ENCODE measurements at places on chromosomes 12 and 14.

DNA sequence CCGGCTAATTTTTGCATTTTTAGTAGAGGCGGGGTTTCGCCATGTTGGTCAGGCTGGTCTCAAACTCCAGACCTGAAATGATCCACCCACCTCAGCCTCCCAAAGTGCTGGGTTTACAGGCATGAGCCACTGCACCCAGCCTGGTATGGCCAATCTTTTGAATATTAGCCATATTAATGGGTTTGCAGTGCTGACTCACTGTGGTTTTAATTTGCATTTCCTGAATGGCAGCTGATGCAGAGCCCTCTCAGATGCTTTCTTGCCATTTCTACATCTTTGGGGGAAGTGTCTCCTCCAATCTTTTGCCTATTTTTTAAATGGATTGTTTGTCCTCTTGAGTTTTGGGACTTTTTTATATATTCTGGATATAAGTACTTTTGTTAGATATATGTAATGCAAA lies 55.5 kb upstream of the NPAS3 start:
- no peak for DNase-seq

DNA sequence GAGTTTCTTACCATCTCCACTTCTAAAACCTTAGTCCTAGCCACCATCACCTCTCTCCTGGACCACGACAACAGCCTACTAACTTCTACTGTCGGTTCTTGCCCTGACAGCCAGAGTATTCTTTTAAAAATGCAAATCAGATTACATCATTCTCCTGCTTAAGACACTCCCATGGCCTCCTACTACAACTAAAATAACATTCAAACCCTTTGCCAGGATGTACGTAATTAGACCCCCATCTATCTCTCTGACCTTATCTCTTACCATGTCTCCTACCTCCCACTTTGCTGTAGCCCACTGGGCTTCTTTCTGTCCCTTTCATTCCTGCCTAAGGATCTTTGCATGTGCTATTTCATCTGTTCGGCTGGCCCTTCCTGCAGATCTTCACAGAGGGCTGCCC lies 27.6 kb downstream of the TRIM9 start:
- no peak for DNase-seq

- no peak for DNase-seq
Observed at GRCh38 chr14:28758253-28758884, 8.2 kb upstream of the FOXG1 start.

DNA sequence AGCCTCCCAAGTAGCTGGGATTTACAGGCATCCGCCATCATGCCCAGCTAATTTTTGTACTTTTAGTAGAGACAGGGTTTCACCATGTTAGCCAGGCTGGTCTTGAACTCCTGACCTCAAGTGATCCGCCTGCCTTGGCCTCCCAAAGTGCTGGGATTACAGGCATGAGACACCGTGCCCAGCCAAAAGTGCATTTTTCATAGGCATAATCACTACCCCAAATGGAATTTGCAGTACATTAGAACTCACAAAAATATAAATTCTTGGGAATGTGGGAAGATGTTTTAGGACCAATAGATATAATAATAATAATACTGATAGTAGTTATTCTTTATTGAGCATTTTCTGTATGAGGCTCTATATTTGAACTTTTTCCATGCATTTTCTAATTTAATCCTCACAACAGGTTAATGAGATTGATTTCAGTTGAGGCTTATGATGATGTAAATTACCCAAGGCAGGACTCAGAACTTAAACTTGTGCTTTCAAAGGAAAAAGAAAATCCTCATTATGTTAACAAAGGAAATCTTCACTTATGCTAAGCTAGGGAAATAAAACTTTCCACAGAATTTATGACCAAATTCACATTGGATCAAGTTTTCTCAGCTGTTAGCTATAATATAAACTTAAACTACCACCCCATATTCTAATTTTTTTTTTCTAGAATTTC lies 121.6 kb downstream of the SRGAP1 start:
- DNase-seq = no peak

- no peak for DNase-seq
Observed at GRCh38 chr14:105042813-105043212, 21.9 kb upstream of the CDCA4 start.

DNA sequence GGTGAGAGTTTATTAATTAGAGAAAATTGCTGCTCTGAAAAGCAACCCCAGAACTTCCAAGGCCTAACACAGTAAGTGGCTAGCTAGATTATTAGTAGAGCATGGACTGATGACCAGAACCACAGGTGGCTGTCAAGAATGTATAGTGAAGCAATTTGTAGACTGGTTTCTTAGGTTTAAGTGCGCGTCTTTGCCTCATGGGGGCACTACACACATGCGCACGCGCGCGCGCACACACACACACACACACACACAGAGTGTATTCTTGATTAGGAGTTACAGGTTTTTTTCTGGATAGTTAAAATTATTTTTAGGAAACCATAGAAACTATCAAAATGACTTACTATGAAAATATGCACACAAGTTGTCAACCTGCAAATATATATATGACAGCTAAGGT lies 66.5 kb downstream of the BHLHE41 start:
- DNase-seq = no peak

DNA sequence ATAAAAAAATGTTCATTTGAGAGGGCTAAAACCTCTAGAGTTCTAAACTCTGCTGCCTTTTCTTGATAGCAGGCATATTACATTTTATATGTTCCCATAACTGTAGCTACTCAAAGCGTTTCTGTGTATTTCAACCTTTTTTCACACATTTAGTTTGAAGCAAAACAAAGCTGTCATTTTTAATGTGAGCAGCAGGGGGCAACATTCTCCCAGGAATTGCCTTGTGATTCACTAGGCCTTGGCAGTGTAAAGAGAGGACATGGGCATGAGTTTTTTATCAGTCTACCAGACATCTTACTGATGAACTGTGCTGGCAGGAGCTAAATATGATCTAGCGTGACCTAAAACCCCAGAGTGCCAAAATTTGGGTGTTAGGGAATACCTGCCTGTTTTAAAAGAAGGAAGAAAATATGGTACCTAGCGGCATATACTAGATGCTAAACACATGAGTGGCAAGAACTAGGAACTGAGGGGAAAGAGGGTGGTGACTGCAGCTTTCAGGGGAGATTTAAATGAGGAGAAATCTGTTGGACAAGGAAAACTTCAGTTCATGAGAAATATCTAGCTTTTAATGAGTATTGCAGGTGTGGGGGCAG lies 65.3 kb downstream of the IFT43 start:
- DNase-seq = peak; percentile 70

DNA sequence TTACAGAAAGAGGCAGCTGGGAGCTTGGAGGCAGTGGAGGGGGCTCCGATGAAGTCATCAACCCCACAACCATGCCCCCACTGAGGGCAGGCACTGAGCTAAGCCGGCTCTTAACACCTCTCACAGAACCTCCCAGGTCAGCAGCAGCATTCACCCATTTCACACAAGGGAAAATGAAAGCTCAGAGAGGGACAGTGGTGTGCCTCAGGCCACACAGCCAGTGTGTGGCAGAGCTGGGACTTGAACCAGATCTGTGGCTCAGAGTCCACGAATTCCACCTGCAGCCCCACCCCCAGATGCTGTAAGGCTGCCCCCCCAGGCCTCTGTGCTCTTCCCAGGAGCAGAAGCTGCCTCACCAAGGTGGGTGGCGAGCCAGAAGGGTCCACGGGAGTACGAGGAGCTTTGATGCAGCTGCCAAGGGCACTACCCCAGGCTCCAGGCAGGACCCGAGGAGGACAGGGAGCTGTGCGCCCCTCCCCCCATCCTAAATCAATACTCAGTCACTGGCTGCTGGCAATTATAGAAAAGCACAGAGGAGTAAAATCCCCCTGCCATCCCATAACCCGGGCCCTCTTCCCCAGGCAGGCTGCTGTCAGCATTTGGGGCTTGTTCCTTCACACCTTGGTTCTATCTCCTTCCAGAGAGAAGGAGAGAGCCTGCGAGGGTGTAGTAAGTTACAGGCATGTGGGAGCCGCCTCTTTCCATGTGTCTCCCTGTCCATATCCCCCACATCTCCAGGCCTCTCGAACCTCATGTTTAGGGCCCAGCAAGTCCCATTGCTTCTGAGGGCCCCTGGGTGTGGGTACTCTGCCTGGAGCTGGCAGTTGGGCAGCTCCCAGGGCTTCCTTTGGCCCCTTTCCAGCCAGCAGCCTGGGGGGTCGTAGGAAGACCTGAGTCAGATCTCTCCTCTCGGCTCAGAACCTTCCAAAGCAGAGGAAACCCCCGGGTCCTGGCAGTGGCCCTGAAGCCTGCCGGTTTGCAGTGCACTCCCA lies 47.6 kb downstream of the FAM222A start:
- DNase-seq = no peak

- no peak for DNase-seq
Observed at GRCh38 chr12:90943255-90943654, 11.7 kb downstream of the CCER1 start.

GRCh38 chr12:12616512-12617310 lies 5.0 kb downstream of the CREBL2 start:
- DNase-seq = no peak

DNA sequence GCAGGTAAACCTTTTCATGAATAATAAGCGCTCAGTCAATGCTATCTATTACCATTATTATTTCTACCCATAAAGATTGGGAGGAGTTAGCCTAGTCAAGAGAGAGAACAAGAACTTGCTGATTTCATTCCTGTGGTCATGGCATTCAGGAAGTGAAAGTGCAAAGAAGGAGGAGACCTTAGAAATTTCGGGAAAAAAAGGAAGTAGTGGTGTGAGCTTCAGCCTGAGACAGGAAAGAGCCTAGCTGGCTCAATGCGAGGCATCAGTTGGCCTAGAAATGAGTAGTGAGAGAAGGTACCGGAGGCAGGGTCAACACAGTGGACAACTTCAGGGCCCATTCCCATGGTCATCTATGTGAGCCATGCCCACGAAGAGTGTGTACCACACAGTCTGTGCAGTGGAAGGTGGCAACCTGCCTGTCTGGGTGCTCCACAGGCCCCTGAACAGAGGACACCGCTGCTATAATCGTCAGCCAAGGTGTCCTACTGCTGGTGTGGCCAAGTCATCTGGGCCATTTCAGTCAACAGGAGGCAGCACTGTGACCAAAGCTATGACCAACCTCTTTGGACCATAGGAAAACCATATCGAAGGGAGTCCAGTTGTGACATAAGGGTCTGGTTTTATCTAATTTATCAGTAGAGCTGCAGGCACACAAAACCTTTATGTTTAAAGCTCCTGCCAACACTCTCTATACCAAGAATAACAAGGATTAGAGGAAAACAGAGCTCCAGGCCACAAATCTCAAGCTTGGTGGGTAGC lies 16.2 kb upstream of the STON2 start:
- no peak for DNase-seq

DNA sequence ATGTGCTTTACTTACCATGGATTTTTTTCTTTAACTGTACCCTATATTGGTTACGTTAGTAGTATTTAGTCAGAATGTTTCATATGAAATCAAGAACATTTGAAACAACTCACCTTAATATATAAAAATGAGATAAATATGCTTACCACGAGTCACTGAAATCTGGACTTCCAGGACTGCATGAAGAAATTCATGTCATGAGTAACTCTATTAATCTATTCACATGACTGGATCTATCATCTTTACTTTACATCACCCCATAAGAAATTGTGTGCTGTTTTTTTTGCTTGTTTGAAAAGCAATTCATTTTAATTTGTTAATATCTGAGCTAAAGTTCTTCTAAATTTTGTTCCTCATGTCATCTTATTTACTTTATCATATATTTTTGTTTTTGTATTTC lies 5.2 kb downstream of the EPYC start:
- no peak for DNase-seq

- no peak for DNase-seq
Observed at GRCh38 chr12:3010214-3010930, 51.2 kb downstream of the TEAD4 start.

- DNase-seq = no peak
Observed at GRCh38 chr12:109900752-109901580, 892 bp downstream of the TCHP start.

GRCh38 chr14:30651937-30652336 lies 29.8 kb downstream of the SCFD1 start:
- DNase-seq = no peak

GRCh38 chr12:68431786-68432185 lies 99.6 kb upstream of the MDM1 start:
- DNase-seq = no peak

Data from muscle of arm (tissue), 14 donors.